ENCODE measurements at places on chromosomes 16 and 17.

DNA sequence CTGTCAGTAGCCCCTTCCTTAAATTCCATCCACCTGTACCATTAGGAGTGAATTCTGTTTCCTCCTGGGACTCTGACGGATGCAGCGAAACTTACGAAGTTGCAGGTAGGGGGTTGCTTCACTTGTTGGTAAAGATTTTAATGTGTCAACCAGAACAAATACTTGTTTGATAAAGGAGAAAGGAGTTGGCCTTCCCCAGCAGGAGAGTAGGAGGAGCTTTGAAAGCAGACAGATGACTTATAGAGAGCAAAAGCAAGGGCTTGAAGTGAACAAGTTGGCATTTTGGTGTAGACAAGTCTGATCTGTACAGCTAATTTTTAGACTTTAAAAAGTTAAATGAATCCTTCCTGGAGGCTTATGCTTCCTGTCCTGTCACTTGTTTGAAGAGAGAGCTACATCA is 38.1 kb upstream of the PMFBP1 start:
- no peak for DNase-seq

- DNase-seq: no peak
Observed at GRCh38 chr17:37711113-37711512, 33.7 kb downstream of the HNF1B start.

GRCh38 chr17:11503308-11504035 is 94.8 kb upstream of the DNAH9 start:
- DNase-seq: no peak

GRCh38 chr17:5819921-5820685 is 235.8 kb upstream of the NLRP1 start:
- no peak for DNase-seq

GRCh38 chr17:70820276-70820675 is 650.9 kb downstream of the KCNJ2 start:
- no peak for DNase-seq

DNA sequence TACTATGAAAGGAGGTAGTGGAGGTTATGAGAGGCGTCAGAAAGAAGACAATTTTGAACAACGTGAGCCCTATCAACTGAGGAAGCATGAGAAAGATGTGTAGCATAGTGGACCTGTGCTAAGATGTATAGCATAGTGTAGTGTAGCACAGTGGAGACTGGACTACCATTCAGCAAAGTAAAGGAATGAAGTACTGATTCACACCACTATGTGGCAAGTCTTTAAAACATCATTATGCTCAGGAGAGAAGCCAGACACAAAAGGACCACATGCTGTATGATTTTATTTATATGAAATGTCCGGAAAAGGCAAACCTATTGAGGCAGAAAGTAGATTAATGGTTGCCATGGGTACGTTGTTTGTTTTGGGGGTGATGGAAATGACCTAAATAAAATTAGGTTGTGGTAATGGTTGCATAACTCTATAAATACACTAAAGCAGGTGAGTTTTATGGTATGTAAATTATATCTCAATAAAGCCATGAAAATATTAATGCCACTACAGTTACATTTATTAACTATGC is 20.4 kb upstream of the XYLT1 start:
- DNase-seq: no peak

DNA sequence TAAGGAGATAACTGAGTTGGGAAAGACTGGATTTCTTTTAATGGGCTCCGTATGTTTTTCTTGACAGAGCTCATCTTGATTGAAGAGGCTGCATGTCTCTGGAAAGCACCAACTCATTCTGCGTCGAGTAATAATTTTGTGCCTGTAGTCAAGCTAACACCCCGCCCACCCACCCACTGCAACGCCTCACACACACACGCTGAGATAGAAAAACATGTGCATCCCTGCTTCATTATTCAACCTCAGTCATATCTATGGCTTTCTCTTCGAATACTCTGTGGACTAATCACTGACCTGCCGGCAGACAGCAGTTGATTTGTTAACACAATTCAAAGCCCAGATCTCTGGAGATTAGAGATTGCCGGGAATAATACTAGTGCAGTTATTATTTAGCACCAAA is 220.2 kb upstream of the TOM1L1 start:
- no peak for DNase-seq

DNA sequence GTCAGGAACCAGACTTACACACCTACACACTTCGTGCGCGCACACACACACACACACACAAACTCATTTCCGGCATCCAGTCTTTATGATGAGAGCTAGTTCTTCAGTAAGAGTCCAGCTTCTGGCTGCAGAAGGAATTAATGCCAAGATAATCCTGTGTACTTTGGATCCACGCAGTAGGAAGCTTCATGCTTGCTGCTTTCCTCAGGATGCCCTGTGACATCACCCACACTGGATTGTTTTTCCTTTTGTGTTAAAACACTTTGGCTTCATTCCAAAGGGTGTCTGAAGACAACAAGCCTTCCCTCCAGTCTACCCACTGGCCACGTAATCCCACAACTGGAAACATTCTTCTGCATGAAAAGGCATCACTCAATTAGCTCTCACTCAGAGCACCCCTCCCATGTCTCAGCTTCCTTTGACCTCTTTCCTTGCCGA is 35.4 kb downstream of the KCNJ16 start:
- no peak for DNase-seq

DNA sequence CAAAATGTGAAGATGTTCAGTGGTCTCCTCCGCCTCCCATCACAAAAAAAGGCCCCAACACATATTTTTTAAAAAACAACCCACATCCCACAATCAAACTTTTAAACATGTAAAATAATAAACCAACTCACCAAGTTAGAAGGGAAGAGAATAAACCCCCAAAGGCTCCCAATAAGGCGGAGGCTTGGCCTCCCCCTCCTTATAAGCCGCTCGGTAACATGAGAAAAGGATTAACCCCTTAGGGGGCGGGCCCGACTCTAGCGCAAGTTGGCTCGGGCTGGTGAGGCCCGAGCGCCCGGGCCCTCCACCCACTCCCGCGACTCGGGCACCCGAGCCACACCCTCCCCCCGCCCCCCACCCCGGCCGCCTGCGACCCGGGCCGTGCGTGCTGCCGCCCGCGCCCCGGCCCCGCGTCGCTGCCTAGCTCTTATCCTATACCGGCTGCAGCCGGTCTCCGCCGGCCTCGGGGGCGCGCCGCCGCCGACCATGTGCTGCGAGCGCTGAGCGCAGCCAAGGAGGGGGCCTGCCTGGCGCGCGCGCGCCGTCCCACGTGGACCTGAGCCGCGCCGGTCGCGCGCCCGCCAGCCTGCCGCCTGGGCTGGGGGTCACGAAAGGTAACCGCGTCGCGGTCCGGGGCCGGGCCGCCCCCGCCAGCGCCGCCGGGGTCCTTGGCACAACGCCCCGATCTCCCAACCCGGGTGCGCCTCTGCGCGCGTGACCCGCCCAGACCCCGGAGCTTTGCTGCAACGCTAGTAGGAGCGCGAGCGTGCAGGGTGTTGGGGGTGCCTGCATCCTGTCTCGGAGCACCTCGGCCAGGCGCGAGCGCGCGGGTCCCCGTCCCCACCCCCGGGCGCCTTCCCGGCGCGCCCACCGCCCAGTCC is at the start of the genes ARSG and SLC16A6:
Gene ARSG (plus strand): TSS at position 541 of the 881 bp plus-strand sequence. CDS start 15,999 bp downstream, outside the sequence.
Gene SLC16A6 (minus strand): TSS at position 173 of the 881 bp plus-strand sequence. CDS start 12,807 bp downstream, outside the sequence.
- peak; percentile 82 for DNase-seq
